ENCODE measurements at places on chromosomes 6 and 20. TPM values are rescaled to one million over a fixed set of nuclear protein-coding genes. Genes with fewer than 3 reads are reported as not detected.

The CGA gene
- not detected for total RNA-seq

The BMP7 gene
- total RNA-seq: not detected

- DNase-seq: peak; percentile 99
Measured at GRCh38 chr6:166956444-166957086, at the start of gene RNASET2. TSS of gene RNASET2 (minus strand) at chr6:166956550. CDS start at chr6:166956182, 368 bp downstream.

- no peak for DNase-seq
Measured at GRCh38 chr20:23652371-23652770, 14.6 kb upstream of the CST3 start.

The KHDC1L gene
- total RNA-seq: not detected

DNA sequence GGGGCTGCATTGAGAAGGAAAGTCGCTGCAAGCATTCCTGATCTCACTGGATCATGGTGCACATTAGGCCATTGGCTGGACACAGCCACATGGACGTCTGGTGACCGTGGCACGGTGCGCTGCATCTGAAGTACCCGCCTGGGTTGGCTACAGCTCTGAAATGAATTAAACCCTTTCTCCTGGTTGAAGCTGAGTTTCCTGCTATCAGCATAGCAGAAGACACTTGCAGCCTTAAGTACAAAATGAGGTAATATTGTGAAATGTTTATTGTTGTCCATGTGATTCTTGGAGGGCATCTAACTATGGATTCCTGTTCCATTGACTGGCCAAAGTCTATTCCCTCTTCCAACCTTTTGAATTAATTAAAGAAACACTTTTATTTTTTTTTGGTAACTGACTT lies 89.8 kb upstream of the ADTRP start:
- no peak for DNase-seq

The FAXC gene
- total RNA-seq: 10.8 TPM

- no peak for DNase-seq
Measured at GRCh38 chr6:133705066-133705465, 183.8 kb upstream of the TCF21 start.

The PRL gene
- not detected for total RNA-seq

GRCh38 chr6:137240168-137240567 lies 21.0 kb upstream of the IFNGR1 start:
- DNase-seq: peak; percentile 91

DNA sequence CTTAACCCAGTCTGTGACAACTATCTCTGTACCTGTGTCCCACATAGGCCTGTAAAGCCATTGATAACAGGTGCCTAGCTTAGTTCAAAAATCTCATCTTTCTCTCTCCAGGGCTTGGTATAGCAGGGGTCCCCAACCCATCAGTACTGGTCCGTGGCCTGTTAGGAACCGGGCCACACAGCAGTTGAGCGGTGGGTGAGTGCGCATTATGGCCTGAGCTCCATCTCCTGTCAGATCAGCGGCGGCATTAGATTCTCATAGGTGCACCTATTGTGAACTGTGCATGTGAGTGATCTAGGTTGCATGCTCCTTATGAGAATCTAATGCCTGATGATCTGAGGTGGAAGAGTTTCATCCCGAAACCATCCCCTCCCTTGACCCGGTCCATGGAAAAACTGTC lies 3.4 kb downstream of the LYRM4 start:
- DNase-seq: no peak

DNA sequence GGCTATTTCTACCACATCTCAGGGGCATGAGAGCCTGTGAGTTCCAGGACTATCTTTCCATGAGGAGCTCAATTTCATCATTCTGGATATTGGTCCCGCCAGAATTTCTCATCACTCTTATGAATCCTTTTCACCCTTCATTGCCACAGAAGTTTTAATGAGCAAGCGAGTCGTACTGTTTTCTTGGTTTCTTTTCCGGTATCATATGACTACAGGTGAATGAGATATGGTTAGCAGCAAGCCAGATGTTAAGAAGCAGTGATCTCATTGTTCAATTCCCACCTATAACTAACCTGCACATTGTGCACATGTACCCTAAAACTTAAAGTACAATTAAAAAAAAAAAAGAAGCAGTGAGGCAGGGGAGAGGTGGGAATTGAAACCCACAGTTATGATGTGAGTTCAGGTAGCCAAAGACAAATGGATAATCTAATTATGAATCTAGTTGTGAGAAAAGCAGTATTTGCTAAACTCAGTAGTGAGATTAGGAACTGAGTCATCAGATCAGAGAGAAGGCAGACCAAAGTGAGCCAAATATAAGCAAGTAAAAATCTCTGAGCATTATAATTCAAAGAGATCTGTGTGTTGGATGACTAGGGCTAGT lies 78.0 kb upstream of the ELOVL5 start:
- no peak for DNase-seq

- no peak for DNase-seq
Measured at GRCh38 chr6:24827970-24828369, 29.3 kb upstream of the ARMH2 start.

GRCh38 chr6:155495011-155495768 lies 39.6 kb upstream of the NOX3 start:
- peak; percentile 82 for DNase-seq

- no peak for DNase-seq
Measured at GRCh38 chr6:17633465-17634188, 33.5 kb downstream of the FAM8A1 start.

- DNase-seq: no peak
Measured at GRCh38 chr6:142848156-142848555, 96.8 kb downstream of the HIVEP2 start.

- DNase-seq: no peak
Measured at GRCh38 chr20:56465997-56466396, 2.4 kb upstream of the RTF2 start.

The PLA2G7 gene
- 2.7 TPM for total RNA-seq

- DNase-seq: peak; percentile 89
Measured at GRCh38 chr20:31674895-31675827, 37.4 kb downstream of the COX4I2 start.

GRCh38 chr6:9985481-9985880 lies 429.4 kb downstream of the TFAP2A start:
- no peak for DNase-seq

Measured in posterior vena cava (tissue), 2 donors.